Activated T-helper 1 cell treated with Interleukin-2 at 50 U/mL for 16 hours (primary cell): ENCODE measurements at places on chromosomes 5 and 9.

DNA sequence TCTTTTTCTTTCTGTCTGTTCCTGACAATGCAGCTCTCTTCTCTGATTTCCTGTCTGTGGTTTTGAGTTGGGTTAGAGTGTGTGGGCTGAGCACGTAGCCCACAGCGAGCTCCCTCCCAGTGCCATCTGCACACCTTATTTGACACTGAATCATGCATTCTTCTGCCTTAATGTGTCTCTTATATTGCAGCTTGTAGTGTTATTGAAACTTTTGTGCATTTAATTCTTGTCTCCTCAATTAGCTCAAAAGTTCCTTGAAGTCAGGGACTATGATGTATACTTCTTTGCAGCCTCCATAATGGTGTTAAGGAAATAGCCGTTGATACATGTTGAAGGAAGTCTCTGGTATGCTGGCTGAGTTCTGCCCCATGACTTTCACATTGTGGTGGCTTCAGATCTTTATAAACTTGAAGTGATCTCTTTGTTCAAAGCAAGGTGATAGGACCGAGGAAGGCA is 576.2 kb upstream of the CLINT1 start:
- DNase-seq: no peak

DNA sequence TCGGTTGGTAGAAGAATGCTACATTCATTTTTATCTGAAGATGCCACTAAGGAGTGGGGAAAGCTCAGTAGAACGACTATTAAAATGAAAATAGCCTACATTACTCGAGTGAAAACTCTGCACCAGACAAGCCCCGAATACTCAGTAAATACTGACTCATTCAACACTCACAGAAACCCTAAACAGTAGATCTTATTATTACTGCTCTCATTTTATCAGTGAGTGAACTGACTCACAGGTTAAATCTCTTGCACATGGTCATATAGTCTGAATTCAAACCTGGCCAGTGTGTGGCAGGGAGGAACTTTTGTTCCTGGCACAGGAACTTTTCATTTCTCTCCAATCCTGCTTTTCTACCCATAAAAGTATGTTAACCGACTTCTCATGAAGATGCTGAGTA is 9.6 kb upstream of the PAPPA start:
- DNase-seq: no peak

GRCh38 chr5:67164856-67165525 is 31.6 kb downstream of the CD180 start:
- no peak for DNase-seq

DNA sequence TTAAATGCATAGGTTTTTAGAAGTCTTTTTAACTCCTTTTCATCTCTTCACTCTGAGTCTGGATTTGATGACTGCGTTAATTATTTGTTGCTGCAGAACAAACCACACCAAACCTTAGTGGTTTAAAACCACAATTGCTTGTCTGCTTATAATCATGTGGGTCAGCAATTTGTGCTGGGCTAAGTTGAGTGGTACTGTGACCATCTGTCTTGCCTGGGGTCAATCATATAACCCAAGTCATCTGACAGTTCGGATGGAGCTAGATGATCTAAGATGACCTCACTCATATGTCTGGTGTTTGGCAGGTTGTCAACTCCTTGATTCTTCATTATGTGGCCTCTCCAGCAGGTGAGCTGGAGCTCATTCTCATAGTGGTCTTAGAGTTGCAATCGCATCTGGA is 219.1 kb upstream of the ELAVL2 start:
- no peak for DNase-seq

- DNase-seq: no peak
Observed at GRCh38 chr9:70444904-70445303, 30.4 kb upstream of the KLF9 start.

- no peak for DNase-seq
Observed at GRCh38 chr9:114459464-114459863, 45.8 kb downstream of the WHRN start.

- DNase-seq: no peak
Observed at GRCh38 chr9:90140131-90140818, 502.3 kb downstream of the DIRAS2 start.

GRCh38 chr9:114499941-114500696 is 5.2 kb downstream of the WHRN start:
- no peak for DNase-seq

- DNase-seq: no peak
Observed at GRCh38 chr5:50763351-50763750, 96.9 kb downstream of the PARP8 start.
